Trophoblast cell (in vitro differentiated cells and primary cell): ENCODE measurements at places on chromosomes 4 and X.

- peak; percentile 65 for DNase-seq
Observed at GRCh38 chr4:102163404-102164140, 181.7 kb downstream of the SLC39A8 start.

DNA sequence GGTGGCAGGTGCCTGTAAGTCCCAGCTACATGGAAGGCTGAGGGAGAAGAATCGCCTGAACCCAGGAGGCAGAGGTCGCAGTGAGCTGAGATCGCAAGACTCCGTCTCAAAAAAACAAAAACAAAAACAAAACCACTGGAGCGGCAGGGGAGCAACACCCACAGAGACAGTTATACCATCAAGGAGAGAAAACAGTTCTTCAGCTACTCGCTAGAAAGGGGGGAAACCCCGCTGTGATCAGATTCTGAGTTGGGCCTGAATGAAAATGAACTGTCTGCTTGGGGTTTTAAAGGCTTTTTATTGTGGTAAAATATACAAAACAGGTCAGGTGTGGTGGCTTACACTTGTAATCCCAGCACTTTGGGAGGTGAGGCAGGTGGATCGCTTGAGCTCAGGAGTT, 16.8 kb upstream of the IRAK1 start:
- no peak for DNase-seq

GRCh38 chrX:113048480-113048879, 207.8 kb upstream of the AMOT start:
- DNase-seq: peak; percentile 10

DNA sequence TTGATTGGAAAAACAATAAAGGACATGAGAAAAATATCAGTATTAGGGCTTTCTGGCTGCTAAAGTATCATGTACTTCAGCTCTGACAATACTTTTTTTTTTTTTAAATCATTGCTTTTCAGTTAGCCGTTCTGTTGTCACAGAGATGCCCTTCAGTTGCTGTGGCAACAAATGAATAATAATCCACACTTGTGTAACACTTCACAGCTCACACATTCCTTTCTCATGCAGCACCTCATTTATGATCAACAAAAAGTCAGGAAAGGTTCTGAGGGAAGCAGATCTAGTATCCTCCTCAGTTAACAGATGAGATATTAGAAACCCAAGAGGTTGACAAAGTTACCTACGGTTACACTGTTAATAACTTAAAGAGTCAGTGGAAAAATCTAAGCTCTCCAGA, 444.2 kb upstream of the SLIT2 start:
- no peak for DNase-seq

GRCh38 chr4:41297832-41298231, 41.1 kb downstream of the UCHL1 start:
- DNase-seq: no peak

DNA sequence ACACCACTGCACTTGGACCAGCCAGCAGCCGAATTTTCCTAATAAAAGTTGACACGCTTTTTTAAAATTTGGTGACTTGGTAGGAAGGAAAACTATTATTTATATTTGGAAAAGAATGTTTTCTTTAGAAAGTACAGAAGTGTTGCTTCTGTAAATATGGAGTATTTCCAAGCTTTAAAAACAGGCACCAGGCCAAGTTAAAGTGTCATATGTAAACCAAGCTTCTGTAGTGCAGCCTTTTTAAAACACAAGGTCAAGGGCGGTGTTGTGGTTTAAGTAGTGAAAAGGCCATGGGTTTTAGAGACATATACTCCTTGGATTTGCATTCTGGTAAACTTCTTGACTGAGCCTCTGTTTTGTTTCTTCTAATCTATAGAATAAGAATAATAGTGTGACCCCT, 62.7 kb downstream of the TRIM2 start:
- DNase-seq: no peak

- no peak for DNase-seq
Observed at GRCh38 chr4:131337936-131338335, 1811.2 kb upstream of the PCDH10 start.

- DNase-seq: peak; percentile 18
Observed at GRCh38 chr4:170581969-170582368, 492.2 kb upstream of the AADAT start.

GRCh38 chr4:74095482-74095881, 3.5 kb downstream of the CXCL2 start:
- no peak for DNase-seq

DNA sequence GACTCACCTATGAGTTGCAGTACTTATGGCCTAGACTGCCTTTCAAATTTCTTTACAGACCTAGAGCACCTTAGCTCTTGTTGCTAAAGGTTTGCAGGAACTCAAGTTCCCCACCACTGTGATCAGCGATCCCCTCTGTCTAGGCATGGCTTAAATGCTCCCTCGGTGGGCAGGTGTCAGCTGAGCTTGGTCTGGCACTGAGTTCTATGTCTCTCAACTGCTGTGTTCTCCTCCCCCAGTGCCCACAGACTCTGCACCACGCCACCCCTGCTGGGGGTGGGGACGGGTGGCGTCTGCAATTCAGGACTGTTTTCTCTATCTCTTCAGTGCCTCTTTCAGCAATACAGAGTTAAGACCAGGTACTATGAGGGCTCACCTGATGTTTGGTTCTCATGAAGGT, 30.5 kb downstream of the TMEM271 start:
- no peak for DNase-seq

DNA sequence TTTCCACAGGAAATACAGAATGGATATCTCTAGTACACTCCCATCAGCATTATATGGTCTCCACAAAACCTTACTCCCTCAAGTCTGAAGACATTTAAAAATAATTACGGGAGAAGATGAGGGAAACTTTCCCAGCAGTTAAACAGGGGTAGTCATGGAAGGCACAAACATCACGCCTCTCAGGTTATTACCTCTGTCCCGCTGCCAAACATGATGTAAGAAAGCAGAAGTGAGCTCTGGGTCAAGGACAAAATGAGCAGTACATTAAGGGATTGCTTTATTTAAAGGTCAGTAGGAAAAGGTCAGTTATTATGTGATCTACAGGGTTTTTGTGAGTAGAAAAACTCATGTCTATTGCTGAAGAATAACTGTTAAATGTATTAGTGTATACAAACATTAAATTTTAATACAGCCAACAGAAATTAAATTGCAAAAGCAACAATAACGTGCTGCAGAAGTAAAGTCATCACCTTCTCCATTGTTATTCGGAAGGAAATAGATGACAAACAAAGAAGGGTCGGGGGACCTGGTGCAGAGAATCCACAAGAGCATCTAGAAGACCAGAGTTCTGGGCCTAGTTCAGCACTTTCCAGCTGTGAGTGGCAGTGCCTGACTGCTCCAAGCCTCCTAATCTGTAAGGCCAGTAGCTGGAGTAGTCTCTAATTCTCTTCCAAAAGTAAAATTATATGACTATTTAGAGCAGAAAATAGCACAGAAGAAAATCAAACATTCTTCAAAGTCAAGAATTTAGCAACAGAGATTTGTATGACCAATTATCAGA, 171.2 kb downstream of the PPP3CA start:
- DNase-seq: no peak

GRCh38 chrX:154056770-154057241, 37.1 kb upstream of the IRAK1 start:
- DNase-seq: peak; percentile 72

GRCh38 chr4:46399440-46399839, 9.5 kb upstream of the GABRA2 start:
- peak; percentile 24 for DNase-seq

DNA sequence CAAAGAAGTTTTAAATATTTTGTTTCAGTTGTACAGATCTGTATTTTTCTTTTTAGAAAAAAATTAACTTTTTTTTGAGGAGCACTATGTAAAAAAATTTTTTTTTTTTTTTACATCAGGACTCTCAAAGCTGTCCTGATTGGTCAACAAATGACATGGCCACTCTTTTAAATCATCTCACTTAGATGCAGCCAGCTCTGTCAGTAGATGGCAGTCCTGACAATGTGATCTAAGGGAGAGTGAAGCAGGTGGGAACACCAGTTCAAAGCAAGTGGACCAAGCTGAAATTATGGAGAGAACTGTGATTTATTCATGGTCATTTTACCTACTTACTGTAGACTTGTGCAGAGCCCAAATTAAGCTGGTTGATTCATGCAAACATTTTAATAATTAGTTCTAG, 174.7 kb upstream of the GPRIN3 start:
- DNase-seq: peak; percentile 47

DNA sequence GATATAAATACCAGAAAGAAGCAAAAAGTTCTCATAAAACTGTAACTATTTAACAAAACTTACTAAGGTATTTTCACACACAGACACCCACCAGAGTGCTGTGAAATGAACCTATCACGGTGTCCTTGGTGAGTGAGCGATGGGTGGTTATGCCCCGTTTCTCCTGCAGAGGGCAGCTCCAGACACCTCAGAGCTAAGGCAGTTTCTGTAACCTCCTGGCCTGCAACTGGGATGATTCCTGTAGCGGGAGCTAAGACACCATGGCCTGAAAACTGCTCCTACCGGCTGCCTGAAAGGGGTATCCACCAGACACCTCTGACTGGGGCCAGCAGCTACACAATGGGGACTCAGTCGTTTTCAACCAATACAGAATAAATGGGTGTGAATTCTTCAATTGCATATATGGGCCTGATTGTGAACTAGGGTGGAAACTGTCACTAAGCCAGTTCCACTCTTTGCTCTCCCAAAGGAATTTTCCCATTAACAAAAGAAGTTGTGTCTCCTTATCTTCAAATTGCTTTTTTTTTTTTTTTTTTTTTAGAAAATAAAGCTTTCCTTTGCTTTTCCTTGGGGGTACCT, 2375.8 kb upstream of the TENM3 start:
- peak; percentile 46 for DNase-seq

GRCh38 chrX:140503714-140504351, 1.0 kb downstream of the SOX3 start:
- DNase-seq: no peak

DNA sequence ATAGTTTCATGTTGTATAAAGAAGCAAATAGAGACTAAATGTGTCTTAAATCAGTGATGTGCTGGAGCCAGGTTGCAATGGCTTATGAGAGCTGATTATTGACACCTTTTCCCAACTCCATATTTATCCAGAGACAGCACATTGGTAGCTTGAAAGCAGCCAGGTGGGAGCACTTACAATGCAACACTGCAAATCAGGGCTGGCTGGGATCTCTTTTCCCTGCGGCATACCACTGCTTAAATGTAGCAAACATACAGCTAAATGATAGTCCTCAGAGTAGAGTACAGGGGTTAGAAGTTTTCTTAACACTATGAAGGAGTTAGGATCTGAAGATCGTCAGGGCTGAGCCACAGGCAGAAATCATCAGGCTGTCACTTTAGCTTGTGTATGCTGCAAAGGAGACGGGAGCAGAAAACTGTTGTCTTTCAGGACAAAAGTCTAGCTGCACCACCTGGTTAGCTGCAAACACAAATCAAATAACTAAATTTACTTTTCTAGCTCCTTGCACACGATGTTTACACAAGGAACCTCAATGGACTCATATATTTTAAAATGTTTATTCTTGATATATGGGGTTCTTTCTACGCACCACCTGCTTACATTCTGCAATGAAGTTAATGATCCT, 527.3 kb downstream of the TLL1 start:
- no peak for DNase-seq

GRCh38 chrX:69232945-69233344, 67.7 kb upstream of the PJA1 start:
- DNase-seq: no peak

DNA sequence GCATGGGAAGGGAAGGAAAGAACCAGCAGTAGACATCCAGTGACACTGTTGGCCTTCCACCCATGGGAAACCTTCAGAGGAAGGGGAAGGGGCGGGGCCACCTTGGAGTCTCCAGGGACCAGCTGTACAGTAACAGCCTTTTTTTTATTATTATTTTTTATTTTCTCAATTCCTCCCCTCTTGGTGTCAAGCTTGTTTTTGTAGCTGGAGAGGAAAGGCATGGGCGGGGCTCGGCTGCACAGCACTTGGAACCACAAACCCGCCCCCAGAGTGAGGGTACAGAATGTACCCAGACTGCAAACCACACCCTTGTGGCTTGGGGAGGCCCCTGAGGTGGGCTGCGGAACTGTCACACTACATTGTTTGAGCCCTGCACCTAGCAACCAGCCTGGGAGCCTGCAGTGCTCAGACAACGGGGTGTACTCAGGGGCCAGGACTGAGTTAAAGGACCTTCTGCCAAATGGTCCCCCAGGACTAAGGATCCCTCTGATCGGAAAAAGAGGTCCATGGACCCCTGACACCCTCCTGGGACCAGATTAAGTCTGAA, 45.7 kb downstream of the PRPS1 start:
- DNase-seq: peak; percentile 8

DNA sequence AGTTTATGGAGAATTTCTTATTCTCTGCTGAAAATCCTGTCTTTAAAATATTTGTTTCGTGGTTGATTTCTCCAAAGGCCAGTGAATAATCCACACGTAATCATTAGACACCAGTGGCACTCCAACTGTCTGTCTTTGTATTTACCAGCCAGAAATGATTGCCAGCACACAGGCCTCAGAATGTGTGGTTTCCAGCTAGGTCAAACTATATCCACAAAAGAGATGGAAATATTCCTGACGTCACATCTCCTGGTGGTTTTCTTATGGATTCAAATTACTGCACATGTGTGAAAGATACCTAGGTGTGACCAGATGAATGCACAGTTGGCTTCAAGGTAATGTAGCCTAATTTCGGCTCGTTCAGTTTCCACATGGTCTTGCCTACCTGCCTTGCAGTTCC, 27.2 kb upstream of the TENM3 start:
- DNase-seq: no peak

- no peak for DNase-seq
Observed at GRCh38 chrX:108199691-108200090, 108.1 kb downstream of the ATG4A start.

- peak; percentile 5 for DNase-seq
Observed at GRCh38 chr4:86223472-86223871, 136.4 kb downstream of the MAPK10 start.

DNA sequence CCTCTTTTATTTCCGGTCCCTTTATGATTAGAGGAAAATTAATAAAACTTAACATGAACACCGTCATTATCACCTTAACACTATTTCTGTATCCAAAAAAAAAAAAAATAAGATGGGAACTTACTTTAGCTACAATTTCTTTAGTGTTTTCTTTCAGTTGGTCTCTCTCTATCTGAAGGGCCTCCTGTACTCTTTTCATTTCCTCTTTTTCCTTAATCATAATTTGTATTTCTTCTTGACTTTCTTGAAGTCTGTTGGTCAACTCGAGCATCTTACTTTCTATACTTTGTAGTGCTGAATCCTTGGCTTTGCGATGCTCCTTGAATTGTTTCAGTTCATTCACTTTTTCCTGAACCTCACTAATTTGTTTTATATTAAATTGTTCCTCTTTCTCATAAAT, 45.3 kb upstream of the BDH2 start:
- no peak for DNase-seq

DNA sequence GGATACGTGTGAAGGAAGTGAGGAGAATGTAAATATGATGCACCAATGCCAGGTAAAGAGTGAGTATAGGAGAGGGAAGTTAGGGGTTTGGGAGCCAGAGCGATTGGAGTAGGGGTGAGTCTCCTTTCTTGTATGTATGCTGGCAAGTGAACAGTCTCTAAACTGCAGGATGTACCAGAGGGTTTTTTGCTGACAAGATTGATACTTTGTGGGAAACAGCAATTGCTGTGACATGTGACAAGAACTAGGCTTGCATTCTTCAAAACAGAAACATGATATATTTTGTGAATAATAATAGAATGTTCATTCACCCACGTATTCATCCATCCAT, 706 bp downstream of the CHIC1 start:
- no peak for DNase-seq
